ENCODE measurements at places on chromosomes 12 and 14.

DNA sequence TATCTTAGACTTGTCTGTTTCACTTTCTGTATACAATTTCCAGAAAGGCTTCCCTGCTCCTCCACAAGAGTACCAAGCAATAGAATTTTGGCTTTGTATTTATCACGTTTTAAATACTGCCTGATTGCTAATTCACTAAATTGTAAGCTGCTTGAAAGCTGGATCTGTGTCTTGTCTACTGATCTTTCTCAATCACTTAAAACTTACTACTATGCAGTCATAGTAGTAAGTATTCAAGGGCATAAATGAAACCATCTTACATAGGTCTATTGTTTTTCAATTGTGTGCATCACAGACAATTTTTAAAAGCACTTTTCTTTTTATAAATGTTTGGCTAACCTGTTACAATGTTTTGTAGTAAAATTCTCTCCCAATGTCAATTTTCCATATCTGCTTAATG, 1.2 kb upstream of the GLIPR1L2 start:
- peak; percentile 8 for DNase-seq

GRCh38 chr12:112532106-112532505, 113.4 kb downstream of the PTPN11 start:
- no peak for DNase-seq

DNA sequence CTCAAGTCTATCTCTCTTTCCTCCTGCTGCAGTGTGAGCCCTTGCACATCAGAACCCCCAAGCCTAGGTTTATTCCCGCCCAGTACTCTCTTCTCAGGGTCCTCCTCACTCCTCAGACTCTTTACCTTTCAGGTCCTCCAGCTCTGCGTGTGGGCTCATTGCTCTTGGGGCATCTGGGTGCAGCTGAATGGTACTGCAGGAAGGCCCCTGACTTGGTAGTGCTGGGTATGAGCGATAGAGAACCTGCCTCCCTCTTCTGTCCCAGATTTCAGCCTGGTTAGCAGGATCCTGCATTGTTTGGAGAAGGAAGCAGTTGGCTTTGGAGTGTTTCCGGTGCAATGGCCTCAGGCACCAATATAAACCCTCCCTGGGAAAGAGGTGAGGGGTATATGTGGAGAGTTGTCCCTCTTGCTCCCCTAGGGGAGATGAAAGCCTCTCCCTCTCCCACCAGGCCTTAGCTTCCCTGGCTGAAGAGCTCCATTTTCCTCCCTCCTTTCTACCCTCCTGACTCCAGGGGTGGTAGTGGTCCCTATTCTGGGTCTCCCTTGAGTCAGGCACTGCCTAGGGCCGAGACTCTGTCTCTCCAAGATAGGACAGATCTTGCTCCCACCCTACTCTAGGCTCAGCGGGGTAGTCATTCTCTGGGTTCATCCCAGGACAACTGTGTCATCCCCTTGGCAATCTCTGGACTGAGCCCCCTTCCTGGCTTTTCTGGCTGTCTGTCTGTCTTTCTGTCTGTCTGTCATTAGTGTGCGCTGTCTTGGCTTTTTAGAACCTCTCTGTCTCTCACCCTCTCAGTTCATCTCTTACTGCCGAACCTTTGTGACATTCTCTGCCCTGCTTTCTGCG, 3.8 kb downstream of the LRP1 start:
- no peak for DNase-seq

GRCh38 chr14:66152747-66153146, 333.4 kb upstream of the CCDC196 start:
- no peak for DNase-seq

- no peak for DNase-seq
These were observed 842.9 kb downstream of the SLC6A15 start for GRCh38 chr12:84069699-84070098.

- DNase-seq: no peak
These were observed 14.5 kb upstream of the KLRD1 start for GRCh38 chr12:10293151-10293550.

DNA sequence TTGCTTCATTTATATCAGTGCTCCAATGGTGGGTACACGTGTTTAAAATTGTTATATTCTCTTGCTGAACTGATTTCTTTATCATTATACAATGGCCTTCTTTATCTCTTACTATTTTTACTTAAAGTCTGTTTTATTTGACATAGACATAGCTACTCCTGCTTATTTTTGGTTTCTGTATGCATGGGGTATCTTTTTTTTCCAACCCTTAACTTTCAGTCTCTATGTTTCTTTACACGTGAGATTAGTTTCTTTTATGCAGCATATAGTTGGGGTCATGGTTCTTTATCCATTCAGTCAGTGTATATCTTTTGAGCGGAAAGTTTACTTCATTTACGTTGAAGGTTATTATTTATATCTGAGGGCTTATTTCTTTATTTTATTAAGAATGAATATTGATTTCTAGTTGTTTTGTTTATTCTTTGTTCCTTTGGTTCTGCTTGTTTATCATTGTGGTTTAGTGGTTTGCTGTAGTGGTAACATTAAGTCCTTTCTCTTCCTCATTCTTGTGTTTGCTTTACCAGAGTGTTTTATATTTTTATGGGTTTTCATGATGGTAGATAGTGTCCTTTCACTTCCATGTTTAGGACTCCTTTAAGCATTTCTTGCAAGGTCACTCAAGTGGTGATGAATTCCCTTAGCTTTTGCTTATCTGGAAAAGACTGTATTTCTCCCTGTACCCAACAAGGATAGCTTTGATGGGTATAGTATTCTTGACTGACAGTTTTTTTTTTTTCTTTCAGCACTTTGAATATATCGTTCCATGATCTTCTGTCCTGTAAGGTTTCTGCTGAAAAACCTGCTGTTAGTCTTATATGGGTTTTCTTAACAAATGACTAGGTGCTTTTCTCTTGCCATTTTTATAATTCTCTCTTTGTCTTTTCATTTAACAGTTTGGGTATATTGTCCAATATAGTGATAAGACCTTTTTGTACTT, 38.3 kb upstream of the FAR2 start:
- DNase-seq: no peak

GRCh38 chr14:50056435-50056834, 59.9 kb downstream of the VCPKMT start:
- no peak for DNase-seq

All from CD4-positive, alpha-beta T cell treated with Interleukin-17A for 1 hour (primary cell).